Upper lobe of right lung (tissue), 1 donor: ENCODE measurements at places on chromosomes 12 and 14. TPM values are rescaled to one million over a fixed set of nuclear protein-coding genes. Genes with fewer than 3 reads are reported as not detected.

ESPL1 gene
- total RNA-seq: 0.35 TPM

HCAR3 gene
- 4.3 TPM for total RNA-seq

HAL gene
- total RNA-seq: 6.2 TPM

STYK1 gene
- total RNA-seq: 0.93 TPM

CCDC198 gene
- not detected for total RNA-seq

GUCY2C gene
- total RNA-seq: not detected

MGAT4C gene
- 0.67 TPM for total RNA-seq

TIMM9 gene
- total RNA-seq: 24.9 TPM

RPL36AL gene
- total RNA-seq: 157 TPM

IGF1 gene
- 6.0 TPM for total RNA-seq

DNA sequence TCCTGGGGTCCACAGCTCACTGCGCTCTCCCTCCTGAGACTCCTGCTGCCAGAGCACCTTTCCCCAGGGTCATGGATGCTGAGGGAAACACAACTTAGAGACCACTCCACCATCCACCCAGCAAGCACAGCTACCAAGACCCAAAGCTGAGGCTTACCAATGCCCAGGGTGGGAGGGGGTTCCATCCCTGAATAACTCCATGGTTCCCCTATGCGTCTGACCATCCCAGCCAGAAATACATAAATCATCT, 36.3 kb downstream of the DAD1 start:
- no peak for DNase-seq

DNA sequence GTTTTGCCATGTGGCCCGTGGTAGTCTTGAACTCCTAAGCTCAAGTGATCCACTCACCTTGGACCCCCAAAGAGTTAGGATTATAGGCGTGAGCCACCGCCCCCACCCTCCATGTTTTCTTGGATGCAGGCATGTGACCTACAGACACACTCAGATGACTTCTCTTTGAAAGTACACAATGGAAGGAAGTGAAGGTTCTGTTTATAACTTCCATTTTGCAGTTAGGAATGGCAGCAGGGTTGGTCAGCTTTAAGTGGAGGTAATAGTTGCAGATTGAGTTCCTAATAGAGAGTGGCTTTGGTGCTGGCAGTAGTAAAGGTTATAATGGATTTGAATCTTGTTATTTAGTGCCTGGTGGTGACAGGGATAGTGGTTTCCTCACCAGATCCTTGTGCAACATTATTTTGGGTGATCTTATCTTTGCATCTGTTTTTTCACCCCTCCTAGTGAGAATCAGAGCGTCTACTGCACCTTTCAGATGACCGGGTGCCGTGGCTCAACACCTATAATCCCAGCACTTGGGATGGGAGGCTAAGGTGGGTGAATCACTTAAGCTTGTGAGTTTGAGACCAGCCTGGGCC, 15.3 kb downstream of the LARP4 start:
- DNase-seq: no peak

GRCh38 chr12:109056891-109057290, 4.5 kb downstream of the USP30 start:
- no peak for DNase-seq

GRCh38 chr12:38601949-38602348, 285.4 kb downstream of the ALG10B start:
- no peak for DNase-seq

GRCh38 chr12:19220205-19220604, 90.7 kb downstream of the PLEKHA5 start:
- DNase-seq: no peak

GRCh38 chr12:59383079-59383822, 212.6 kb upstream of the SLC16A7 start:
- DNase-seq: no peak

- no peak for DNase-seq
These were observed 3.1 kb downstream of the RDH16 start for GRCh38 chr12:56954057-56954957.

DNA sequence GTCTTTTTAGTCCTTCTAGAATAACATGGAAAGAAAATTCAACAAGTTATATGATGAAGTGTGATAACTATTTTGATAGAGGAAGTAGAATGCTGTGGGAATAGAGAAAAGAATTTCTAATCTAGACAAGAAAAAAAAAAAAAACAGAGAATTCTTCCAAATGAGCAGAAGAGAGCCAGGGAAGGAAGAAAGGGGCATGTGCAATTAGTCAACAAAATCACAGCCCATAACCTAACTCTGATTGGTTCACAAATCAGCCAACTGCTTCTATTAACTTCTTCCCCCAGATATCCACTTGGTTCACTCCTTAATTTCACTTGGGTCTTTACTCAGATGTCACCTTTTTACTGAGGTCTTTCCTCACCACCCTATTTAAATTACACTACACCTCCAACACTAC, 69.5 kb downstream of the BTG1 start:
- DNase-seq: no peak
